ENCODE measurements at places on chromosomes 16 and 17. TPM values are rescaled to one million over a fixed set of nuclear protein-coding genes. Genes with fewer than 3 reads are reported as not detected.
A peak's percentile ranks its signal among the peaks of the same experiment; 100 is the strongest.

GRCh38 chr16:89618109-89618998, 4.9 kb downstream of the DPEP1 start:
- DNase-seq: no peak

The IL4R gene
- 56.8 TPM for total RNA-seq

The ARL5C gene
- not detected for total RNA-seq

- peak; percentile 25 for DNase-seq
Observed at GRCh38 chr17:27968206-27968732, 74.2 kb upstream of the NLK start.

DNA sequence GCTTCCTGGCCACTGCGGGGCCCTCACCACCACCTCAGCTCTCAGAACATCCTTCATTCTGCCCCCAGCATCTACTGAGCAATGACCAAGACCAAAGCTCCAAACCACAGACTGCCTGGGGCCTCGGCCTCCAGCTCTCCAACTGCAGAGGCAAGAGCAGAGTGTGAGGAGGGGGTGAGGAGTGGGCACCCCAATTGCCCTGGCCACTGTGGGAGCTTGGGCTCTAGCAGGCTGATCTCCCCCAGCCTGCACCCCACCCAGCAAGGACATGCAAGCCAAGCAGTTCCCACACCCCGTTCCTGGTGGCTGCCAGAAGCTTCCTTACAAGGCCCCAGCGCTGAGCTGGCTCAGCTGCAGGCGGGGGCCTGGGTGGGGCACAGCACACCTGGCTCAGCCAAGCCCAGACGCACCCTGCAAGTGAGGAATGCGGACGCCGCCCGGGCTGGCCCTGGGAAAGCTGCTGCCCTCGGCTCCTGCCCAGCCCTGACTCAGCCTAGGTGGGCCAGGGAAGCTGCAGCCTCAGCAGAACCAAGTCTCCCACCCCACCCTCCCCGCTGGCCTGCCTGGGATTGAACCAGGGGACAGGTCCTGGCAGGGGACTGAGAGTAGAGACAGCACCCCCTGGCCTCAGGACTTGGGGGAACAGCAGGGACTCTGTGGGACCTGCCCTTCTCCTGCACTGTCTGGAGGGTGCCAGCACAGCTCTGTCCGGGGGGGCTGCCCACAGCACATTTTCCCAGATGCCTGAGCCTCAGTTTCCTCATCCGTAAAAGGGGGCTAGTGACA, 29.7 kb upstream of the KRT17 start:
- DNase-seq: no peak

The C1QTNF8 gene
- total RNA-seq: not detected

GRCh38 chr17:40338058-40338457, 26.5 kb downstream of the GJD3 start:
- no peak for DNase-seq

DNA sequence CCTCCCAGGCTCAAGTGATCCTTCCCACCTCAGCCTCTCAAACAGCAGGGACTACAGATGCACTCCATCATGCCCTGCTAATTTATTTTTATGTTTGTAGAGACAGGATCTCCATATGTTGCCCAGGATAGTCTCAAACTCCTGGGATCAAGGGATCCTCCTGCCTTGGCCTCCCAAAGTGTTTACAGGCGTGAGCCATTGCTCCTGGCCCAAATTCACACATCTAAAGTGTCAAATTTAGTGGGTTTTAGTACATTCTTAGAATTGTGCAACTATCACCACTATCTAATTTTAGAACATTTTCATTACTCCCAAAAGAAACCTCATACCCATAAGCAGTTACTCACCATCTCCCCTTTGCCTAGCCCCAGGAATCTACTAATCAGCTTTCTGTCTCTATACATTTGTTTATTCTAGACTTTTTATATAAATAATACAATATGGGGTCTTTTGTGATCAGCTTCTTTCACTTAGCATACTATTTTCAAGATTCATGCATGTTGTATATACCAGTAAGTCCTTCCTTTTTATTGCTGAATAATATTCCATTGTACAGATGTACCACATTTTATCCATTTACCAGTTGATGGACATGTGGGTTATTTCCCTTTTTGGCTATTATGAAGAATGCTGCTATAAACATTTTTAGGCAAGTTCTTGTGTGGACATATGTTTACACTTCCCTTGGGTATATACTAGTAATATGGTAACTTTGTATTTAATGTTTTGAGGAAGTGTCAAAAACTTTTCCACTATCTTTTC, 25.1 kb upstream of the ITGA2B start:
- no peak for DNase-seq

The TMEM100 gene
- total RNA-seq: 24.3 TPM

Data from left cardiac atrium (tissue), 4 donors.